ENCODE measurements at places on chromosomes 16 and 17.

GRCh38 chr17:72353502-72353901, 232.7 kb downstream of the SOX9 start:
- no peak for DNase-seq

- DNase-seq, result no peak
Measured at GRCh38 chr17:79740413-79740812, 9.7 kb downstream of the ENPP7 start.

GRCh38 chr16:3532741-3533140, 31.9 kb downstream of the CLUAP1 start:
- no peak for DNase-seq

DNA sequence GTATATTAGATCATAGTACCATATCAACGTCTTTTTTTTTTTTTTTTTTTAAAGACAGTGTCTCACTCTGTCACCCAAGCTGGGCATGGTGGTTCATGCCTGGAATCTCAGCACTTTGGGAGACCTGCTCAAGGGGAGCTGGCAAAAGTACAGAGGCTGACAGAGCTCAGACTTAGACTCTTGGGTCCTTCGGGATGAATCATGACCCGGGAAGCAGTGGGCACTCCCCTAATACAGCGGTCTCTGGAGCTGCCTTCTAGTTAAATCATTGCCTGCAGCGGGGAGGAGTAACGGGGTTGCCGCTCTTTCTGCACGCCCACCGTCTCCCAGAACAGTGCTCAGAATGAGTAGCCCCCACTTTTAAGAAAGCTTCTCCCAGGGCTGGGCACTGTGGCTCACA, 174.4 kb downstream of the CPPED1 start:
- no peak for DNase-seq

- DNase-seq, result no peak
Measured at GRCh38 chr16:12758670-12759558, 44.8 kb downstream of the CPPED1 start.

GRCh38 chr17:31688701-31689100, 170.3 kb downstream of the COPRS start:
- DNase-seq, result no peak

DNA sequence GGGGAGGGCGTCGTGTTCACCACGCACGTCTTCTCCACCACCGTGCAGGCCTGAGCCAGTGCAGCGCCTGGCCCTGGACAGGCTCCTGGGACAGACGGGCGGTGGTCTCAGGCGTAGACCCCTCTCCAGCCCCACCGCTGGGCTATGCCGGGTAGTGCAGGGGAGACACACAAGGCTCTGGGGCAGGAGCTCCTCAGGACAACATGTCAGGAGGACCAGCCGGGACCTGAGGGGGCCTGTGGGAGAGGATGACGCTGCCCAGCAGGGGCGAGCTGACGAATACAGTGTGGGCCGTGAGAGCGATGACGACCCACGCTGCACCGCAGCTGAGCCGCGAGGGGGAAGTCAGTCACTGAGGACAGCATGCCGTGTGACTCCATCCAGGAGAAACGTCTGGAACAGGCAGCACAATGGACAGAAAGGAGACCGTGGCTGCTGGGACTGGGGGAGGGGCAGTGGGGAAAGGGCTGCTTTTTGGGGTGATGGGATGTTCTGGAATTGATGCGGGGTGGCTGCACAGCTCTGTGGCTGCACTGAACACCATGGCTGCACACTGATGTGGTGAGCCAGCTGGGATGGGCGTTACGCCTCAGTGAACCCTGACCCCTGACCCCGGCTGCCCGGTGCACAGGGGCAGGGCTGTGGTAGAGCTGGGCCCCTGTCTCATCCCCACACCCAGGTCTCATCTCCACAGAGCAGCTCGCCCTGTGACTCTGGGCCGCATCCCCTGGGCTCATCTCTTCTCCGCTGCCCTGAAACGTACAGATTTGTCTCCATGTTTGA, 20.2 kb downstream of the DNASE1 start:
- DNase-seq, result no peak

- no peak for DNase-seq
Measured at GRCh38 chr17:49327835-49328784, 33.9 kb downstream of the ZNF652 start.

- no peak for DNase-seq
Measured at GRCh38 chr16:57525761-57526160, 10.6 kb downstream of the CCDC102A start.

- DNase-seq, result no peak
Measured at GRCh38 chr16:10180042-10180770, 2.0 kb downstream of the GRIN2A start.

Measured in activated CD8-positive, alpha-beta T cell treated with anti-CD3 and anti-CD28 coated beads for 36 hours (primary cell).